ENCODE measurements at places on chromosomes 12 and 14. TPM values are rescaled to one million over a fixed set of nuclear protein-coding genes. Genes with fewer than 3 reads are reported as not detected.

TRPV4 gene
- 2.3 TPM for total RNA-seq

LAG3 gene
- total RNA-seq, result 0.64 TPM

IAPP gene
- not detected for total RNA-seq

PNMA1 gene
- 52.7 TPM for total RNA-seq

SIX1 gene
- total RNA-seq, result 5.3 TPM

TBX5 gene
- total RNA-seq, result 18.0 TPM

KLHL42 gene
- 24.5 TPM for total RNA-seq

FOXN4 gene
- not detected for total RNA-seq

EPYC gene
- not detected for total RNA-seq

PLBD1 gene
- total RNA-seq, result not detected

RND1 gene
- not detected for total RNA-seq

DACT1 gene
- total RNA-seq, result 4.5 TPM

BBOF1 gene
- 1.6 TPM for total RNA-seq

CLEC9A gene
- total RNA-seq, result not detected

C12orf43 gene
- 15.4 TPM for total RNA-seq

PTPRQ gene
- 3.1 TPM for total RNA-seq

SMCO2 gene
- not detected for total RNA-seq

NOPCHAP1 gene
- total RNA-seq, result 14.3 TPM

EIF5 gene
- total RNA-seq, result 211 TPM

SYNDIG1L gene
- total RNA-seq, result not detected

FBXL14 gene
- total RNA-seq, result 6.2 TPM

TAS2R42 gene
- not detected for total RNA-seq

RNASE1 gene
- not detected for total RNA-seq

SLC5A8 gene
- not detected for total RNA-seq

RTL1 gene
- total RNA-seq, result not detected

SPX gene
- total RNA-seq, result not detected

DDX11 gene
- total RNA-seq, result 22.2 TPM

FOXG1 gene
- not detected for total RNA-seq

ARMH4 gene
- 3.1 TPM for total RNA-seq
